Stimulated activated CD8-positive, alpha-beta memory T cell treated with anti-CD3 and anti-CD28 coated beads, Interleukin-12 subunit alpha, Interleukin-12 subunit beta, amount 100 ng/mL, for 4 hours (primary cell): ENCODE measurements at places on chromosomes 2 and 18.

DNA sequence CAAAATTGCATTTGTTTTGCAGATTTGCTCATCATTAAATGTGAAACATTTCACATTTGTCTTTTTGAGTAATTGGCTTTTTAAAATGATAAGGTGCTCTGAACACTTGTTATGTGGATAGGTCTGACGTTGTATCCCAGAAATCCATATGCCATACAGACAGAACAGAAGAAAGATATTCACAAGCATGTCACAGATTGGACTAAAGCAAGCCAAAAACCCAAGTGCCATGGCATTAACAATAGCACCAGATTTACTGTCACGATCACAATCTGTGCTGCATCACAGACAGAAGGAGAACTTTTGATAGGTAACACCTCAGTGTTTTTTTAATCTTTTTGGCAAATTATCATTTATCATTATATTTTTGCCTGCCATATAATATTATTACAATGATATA lies 272.6 kb downstream of the ARHGAP15 start:
- no peak for DNase-seq

DNA sequence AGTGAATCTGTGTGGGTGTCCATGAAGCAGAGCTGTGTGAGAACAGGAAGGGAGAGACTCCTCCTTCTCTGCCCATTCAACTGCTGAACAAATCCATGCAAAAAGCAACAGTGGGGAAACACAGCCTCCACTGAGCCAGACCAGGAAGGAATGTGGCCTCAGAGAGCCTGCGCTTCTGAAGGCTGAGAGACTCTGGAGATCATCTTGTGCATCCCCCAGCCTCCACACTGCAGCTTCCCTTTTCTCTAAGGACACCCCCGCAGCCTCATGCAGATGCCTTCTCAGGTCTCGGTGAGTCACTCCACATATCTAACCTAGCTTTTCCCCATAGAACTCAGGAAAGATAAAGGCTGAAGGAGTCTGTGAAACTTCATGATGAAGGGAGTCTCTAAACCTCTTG lies 402.9 kb downstream of the TNS1 start:
- no peak for DNase-seq

DNA sequence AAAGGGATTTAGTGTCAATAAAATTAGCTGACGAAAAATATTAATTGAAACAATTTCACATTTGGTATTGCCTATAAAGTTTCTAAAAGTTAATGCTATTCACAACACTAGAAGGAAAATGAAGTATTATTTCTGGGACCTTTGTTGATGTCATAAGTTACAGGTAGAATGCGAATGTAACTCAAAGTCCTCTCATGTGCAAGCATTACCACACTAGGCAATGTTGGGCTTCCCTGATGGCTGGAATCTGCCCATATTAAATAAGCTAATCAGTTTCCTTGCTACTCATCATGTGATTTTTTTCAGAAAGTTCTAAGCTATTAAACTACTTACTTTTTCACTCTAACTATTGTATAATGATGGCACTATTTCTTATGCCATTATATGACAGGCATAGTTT lies 44.6 kb downstream of the COBLL1 start:
- no peak for DNase-seq

GRCh38 chr2:46333912-46334311 lies 36.7 kb downstream of the EPAS1 start:
- no peak for DNase-seq

- DNase-seq: no peak
These were observed 69.7 kb downstream of the LYPD6 start for GRCh38 chr2:149399934-149400615.

- no peak for DNase-seq
These were observed 202.1 kb downstream of the SH3RF3 start for GRCh38 chr2:109331081-109331480.

- no peak for DNase-seq
These were observed 37.4 kb downstream of the SMAD2 start for GRCh38 chr18:47893047-47893446.

- DNase-seq: no peak
These were observed 29.1 kb downstream of the NCOA1 start for GRCh38 chr2:24520175-24520574.

- no peak for DNase-seq
These were observed 67.5 kb downstream of the ATP9B start for GRCh38 chr18:79136742-79137141.

DNA sequence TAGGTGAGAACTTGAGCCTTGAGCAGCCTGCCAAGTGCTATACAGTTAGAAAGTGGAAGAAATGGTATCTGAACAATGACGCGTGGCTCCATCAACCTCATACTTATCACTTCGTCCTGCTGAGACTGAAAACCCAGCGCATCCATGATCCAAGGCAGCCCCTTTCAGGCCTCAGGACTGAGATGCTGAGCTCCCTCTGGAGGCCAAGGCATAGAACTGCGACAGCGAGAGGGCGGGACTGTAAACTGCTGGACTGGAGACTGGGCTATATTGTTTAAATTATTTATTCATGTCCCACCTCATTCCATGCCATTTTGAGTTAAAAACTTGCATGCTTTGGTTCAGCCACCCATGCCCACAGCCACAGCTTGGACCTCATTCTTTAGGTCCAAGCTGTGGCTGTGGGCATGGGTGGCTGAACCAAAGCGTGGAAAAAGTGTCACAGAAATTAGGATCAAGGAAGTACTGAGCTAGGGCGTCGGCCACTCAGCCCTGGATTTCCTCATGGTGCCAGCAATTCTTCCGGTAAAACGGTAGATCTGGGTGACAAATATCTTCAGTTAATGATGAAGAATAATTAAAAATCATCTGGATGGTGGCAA lies 195.5 kb downstream of the L3MBTL4 start:
- no peak for DNase-seq

GRCh38 chr18:5444269-5444668 lies 99.5 kb downstream of the EPB41L3 start:
- DNase-seq: no peak

DNA sequence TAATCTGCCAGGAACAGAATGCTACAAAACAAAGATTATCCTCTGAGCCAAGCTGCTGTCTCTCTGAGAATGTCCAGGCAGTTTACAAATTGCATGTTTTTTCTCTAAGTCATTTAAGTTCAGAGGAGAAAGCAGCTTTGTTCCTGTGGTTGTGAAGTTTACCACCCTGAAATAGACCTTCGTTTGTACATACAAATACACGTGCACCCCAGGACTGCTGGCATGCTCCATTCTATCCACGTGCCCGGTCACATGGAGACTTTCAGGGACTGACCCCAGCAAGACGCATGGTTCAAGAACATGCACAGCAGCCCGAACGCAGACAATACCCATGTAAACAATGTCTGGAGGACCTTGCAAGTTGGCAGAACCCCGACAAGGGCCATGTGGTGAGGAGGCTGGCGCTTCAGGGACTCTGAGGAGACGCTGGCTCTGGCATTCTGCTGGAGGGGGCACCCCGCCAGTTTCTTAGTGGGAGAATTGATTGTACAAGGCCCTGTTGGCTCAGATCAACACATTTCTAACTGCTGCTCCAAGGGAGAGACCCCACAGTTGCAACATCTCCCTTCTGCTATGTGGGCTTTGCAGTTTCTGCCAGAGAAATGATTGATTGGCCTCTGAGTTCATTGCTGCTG lies 33.3 kb downstream of the FAM178B start:
- DNase-seq: no peak

DNA sequence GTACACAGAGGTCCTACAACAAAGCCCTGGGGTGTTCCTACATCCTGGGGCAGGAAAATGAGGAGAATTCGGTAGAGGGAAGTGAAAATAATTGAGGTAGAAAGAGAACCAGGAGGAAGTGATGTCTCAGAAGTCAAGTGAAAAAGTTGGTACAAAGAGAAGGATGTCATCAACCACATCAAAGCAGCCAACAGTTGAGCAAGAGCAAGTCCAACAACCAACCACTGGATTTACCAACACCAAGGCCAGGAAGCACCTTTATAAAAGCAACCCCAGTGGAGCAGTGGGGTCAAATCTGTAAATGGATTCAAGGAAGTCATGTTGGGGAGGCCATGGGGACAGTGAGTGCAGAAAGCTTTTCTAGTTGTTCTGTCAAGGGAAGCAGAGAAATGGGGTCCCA lies 360.4 kb downstream of the ZNF516 start:
- DNase-seq: no peak

DNA sequence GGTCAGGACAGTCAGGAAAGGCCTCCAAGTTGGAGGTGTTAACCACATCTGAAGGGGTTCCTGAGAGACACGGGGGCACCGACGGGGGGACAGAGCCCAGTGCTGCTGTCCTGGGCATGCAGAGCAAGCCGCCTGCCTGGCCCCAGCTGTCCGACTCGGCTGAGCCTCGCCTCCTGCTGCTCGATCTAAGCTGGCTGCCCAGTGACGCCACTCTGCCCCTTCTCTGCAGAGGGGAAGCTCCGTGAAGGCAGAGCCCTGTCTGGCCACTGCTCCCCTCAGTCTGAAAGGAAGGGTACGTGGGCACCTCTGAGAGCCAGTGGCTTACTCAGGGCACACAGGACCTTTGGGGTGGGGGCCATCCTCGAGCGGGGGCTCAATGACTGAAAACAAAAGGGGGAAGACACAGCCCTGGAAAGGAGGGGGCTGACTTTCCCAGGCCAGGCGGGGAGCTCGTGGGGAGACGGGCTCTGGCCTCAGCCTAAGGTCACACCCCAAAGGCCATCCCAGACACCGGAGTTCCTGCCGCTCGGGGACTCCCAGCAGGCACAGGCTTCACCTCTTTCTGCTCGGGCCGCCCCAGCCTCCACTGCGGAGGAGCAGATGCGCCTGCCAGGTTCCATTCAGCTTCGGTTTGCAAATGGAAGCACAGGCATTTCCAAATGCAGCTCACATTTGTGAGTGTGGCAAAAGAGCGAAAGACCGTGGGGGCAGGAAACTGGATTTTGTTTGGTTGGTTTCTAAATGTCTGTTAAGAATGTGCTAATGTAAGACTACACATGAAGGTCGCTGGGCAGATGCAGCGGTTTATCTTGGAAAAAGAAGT lies 136.9 kb downstream of the HDAC4 start:
- DNase-seq: no peak

DNA sequence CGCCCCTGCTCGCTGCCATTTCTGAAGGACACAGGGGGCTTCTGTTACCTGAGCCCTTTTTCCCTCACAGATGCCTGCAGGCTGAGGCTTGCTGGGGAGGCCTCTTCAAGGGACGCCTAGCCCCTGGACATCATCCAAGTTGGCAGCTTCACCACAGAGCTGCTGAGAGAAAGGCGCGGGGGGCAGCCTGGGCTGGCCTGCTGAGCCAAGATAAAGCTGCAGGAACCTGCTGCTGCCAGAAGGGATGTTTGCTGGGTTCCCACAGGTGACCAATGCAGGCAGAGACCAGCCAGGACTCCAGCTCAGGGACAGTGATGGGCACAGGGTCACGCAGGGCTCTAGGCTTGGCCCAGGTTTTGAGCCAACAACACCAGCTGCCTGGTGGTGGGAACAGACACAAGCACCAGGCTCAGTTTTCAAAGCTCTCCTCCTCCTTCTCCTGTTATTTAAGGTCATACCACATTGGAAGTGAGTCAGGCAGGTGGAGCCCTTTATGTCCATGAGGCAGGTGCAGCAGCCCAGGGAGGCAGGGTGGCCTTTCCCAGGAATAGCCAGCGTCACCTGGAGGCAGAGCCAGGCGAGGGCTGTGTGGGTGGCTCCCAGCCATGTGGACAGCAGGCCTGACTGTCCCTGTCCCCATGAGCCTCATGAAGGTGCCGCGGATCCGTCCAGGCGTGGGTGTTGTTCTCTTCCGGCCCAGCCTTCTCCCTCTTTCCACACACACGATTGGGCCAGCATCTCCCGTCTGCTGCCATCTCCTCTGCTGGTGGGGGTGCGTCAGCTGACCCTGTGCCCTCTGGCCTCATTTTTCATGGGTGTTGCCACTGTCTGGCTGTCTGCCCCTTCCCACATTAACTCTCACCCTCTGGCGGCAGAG lies 515.5 kb upstream of the MYT1L start:
- no peak for DNase-seq

DNA sequence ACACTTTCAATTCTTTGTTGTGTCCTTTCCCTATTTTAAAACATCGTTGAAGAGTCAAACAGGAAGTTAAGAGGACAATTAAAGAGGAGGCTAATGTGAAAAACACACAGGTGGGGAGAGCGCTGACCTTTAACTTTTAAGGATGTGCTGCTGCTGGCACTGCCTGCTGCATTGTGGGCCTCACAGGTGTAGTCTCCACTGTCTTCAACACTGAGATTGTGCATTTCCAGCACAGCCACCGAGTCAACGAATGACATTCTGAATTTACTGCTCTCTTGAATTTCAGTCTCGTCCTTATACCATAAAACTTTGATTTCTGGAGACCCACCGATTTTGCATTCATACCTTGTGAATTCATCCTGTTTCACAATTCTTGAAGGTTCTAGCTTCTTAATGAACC lies 91.9 kb downstream of the TTN start:
- DNase-seq: no peak

DNA sequence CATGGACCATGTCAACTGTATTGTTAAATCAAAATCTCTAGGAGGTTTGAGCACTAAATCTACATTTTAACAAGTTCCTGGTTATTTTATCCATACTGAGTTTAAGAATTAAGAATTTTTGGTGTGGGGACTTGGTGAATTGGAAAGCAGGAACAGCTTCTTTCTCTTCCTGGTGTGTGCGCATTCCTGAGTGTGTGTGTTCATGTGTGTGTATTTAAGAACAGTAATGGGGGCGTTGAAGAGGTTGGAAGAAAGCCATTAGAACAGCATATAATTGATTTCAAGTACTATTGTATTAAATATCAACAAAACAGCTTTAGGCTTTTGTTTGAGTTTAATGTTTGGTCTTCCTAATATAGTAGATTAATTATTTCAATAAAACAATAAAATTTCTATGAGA lies 801.3 kb upstream of the ID2 start:
- no peak for DNase-seq

DNA sequence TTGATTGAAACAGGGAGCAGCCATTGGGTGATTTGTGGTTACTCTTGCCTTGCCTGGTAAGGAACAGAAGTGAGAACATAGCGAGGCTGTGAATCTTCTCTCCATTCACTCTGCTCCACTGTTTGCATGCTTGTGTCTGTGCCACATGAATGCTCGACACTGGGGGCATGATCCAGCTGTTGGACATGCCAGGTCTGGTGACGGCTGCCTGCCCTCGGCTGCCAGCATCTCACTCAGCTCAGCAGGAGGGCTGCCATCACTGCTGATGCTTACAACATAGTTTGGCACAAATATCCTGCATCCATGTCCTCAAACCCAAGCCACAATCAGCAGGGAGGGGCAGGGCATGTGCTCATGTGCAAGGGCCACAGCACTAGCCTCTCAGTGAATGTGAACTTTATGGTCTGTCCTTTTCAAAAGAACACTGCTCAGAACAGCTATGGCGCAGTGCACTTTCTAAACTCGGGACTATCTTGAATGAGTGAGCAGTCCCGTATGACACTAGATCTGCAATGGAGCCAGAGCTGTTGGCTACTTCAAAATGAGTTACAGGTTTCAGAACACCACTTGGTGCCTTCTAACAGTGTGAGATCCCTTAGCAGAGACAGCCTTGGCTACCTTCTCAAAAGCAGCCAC lies 126.3 kb downstream of the NRP2 start:
- no peak for DNase-seq

GRCh38 chr2:112664689-112665088 lies 18.9 kb downstream of the SLC20A1 start:
- DNase-seq: no peak

DNA sequence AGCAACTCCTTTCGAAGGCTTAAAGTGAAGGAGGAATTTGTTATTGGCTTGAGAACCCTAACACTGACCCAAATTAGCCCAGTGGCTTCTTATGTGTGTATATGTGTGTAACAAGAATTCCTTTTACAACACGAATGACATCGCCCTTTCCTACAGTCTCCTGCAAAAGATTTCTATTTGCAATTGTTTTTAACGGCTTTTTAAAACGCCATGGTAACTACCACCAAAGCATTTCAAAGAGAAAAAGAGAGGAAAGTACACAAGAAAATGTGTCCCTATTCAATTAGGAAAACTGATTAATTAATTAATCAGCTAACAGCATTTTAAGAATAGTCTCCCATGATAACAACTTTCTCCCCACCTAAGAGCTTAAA lies 58.1 kb downstream of the PAX3 start:
- DNase-seq: no peak
